ENCODE measurements at places on chromosomes 4 and X. TPM values are rescaled to one million over a fixed set of nuclear protein-coding genes. Genes with fewer than 3 reads are reported as not detected.
A peak's percentile ranks its signal among the peaks of the same experiment; 100 is the strongest.

Gene FRMD7
- total RNA-seq, result not detected

DNA sequence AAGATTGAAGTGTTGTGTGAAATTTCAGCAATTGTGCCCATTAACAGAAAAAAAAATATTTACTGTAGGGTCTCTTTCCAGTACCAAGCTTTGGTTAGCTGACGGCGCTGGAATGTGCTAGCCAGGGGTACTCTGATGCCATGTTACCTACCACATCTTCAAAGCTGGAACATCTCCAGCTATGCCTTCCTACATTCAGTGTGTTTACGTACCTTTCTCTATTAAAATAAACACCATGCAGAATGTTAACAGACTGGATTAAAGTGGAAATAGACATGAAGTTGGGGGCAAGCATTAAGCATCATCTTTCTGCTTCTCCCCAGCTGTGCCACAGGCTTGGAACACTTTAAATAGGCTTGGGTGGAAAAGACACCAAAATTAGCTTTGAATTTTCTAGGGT lies 65.9 kb downstream of the USP38 start:
- DNase-seq, result no peak

Gene CSAG2
- not detected for total RNA-seq

DNA sequence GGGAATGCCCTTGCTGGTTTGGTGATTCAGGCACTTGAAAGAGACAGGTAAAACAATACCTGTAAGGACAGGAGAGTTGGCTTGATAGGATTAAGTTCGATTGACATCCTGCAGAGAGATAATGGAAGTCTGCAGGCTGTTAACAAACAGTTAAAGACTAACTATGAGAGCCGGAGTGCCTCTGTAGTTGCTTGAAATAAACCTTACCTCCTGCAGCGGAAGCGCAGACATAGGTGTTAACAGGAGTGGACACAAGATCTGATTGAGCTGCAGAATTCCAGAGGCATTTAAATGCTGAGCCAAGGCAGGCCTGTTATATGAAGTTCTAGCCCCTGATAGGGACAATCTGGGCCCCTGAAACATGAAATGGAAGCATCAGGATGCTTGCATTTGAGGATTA lies 416.7 kb upstream of the MAOA start:
- no peak for DNase-seq

GRCh38 chr4:86569103-86569870 lies 24.8 kb upstream of the PTPN13 start:
- DNase-seq, result no peak

Gene SPANXB1
- total RNA-seq, result not detected

Gene P2RY4
- 0.21 TPM for total RNA-seq

- DNase-seq, result no peak
Measured at GRCh38 chr4:29081234-29081955, 1638.8 kb upstream of the PCDH7 start.

- peak; percentile 33 for DNase-seq
Measured at GRCh38 chr4:109434007-109434971, 674 bp downstream of the SEC24B start.

Gene AKAP4
- total RNA-seq, result not detected

Gene NKX1-1
- total RNA-seq, result not detected

DNA sequence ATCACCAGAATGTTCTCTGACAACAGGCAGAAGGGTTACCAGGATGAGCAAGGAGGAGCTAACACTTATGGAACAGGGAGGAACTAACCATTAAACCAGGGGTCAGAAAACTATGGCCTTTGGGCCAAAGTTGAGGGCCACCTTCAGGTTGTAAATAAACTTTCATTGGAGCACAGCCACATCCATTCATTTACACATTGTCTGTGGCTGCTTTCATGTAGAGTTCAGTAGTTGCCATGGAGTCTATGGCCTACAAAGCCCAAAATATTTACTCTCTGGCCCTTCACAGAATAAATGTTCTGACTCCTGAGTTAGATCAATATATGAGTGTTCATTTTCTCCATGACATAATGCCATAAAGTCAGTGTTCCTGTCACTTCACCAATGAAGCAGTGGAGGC lies 13.2 kb upstream of the HCCS start:
- no peak for DNase-seq

DNA sequence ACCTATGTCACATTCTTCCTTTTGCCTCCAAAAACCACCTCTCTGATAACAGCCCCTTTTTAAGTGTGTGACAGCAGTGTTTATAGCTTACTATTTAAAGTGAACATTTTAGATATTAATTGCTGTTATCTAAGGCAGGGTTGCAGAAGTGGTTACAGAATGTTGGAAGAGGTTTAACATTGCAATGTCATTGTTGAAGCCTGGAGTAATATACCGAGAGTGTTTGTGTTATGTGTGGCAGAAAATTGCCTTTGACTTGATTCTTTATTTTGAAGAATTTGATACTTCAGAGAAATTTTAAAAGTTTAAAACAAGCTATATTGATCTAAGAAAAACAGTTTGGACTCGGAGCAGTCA lies 37.1 kb downstream of the SMARCAD1 start:
- no peak for DNase-seq

Gene DSPP
- not detected for total RNA-seq

Gene ESX1
- total RNA-seq, result not detected

- DNase-seq, result no peak
Measured at GRCh38 chr4:38921151-38921550, 53.5 kb downstream of the FAM114A1 start.

DNA sequence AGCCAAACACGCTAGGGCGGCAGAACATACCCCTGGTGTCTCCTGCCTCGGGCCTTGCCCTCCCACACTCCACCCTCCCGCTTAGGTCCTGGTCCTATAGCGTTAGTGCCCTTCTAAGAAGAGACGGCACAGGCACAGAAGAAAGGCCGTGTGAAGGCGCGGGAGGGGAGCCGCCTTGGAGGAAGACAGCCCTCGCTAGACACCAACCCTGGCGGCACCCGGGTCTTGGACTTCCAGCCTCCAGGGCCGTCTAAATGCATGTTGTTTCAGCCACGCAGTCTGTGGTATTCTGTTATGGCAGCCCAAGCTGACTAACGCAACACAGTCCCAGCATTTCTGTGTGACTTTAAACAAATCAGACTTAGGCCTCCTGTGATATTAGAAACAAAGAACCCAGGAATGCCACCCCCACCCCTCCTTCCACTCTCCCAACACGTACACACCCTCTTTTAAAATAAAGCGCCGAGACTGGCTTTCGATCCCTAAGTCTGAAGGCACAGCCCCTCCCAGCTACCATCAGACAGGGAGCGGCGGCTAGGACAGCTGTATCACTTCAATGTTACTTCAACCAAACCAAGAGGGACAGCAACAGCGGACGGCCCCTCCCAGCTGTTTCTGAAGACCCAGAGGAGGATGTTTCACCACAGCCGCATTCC lies 128.0 kb downstream of the AFAP1 start:
- no peak for DNase-seq

Gene TAF7L
- total RNA-seq, result not detected

DNA sequence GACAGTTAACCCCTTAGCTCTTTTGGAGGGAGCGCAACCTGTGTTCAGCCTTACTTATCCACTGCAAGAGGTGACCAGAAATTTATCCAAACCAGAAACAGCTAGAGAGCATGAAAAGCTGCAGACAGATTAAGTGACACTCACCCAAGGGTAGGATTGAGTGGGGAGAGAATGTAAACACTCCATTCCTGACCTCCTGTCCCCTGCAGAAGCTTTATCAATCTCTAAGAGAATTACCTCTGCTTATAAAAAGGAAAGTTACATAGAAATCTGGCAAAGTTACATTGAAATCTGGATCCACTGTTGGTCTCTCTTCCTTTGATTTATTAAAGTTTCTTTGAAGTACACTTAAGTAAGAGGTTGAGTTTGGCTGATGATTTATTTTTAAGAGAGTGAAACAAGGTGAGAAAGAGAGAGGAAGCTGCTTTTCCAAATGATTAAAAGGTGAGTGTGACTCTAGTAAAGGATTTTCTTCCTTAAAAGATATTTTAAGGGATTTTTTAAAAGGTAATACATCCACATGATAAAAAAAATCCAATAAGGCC lies 112.3 kb downstream of the ANAPC4 start:
- no peak for DNase-seq

DNA sequence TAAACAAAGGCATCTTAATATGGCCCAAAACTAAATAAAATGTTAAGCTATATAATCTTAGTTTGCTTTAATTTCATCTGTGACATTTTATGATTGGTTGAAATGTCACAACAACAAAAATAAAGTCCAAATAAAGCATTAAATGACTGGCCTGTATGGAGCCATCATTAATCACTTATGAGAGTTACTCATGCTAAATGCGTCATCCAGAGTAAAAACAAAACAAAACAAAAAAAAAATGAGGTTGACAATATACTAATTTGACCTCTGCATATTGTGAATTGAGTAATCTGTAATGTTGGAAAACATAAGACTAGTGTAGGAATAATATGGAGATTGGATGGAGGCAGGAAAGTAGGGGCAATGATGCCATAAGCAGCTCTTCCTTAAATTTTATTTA lies 139.7 kb downstream of the MAPK10 start:
- no peak for DNase-seq

Gene MAGEA8
- not detected for total RNA-seq

- no peak for DNase-seq
Measured at GRCh38 chr4:131650951-131651350, 1498.1 kb upstream of the PCDH10 start.

DNA sequence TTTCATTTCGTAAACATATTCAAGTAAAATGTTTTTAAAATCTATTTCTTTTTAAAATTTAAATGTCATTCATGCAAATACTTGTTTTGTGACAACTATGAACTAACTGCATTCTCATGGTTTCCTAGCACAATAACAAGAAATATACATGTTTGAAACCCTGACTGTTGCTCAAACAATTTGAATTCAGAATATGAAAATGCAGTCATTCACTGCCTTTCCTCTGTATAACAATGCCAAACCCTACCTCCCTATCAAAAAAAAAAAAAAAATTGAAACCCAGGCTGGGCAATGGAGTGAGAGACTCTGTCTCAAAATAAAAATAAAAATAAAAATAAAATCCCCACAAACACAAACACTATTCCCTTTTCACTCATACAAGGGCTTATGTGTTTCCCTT lies 42.1 kb downstream of the MAB21L2 start:
- DNase-seq, result no peak

DNA sequence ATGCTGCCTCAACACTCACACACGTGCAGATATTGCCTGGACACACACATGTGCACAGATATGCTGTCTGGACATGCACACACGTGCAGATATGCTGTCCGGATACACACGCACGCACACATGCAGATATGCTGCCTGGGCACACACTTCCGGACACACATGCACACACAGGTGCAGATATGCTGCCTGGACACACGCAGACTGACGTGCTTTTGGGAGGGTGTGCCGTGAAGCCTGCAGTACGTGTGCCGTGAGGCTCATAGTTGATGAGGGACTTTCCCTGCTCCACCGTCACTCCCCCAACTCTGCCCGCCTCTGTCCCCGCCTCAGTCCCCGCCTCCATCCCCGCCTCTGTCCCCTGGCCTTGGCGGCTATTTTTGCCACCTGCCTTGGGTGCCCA lies 14.7 kb downstream of the FGFRL1 start:
- DNase-seq, result peak; percentile 65

Gene ARHGEF38
- not detected for total RNA-seq

DNA sequence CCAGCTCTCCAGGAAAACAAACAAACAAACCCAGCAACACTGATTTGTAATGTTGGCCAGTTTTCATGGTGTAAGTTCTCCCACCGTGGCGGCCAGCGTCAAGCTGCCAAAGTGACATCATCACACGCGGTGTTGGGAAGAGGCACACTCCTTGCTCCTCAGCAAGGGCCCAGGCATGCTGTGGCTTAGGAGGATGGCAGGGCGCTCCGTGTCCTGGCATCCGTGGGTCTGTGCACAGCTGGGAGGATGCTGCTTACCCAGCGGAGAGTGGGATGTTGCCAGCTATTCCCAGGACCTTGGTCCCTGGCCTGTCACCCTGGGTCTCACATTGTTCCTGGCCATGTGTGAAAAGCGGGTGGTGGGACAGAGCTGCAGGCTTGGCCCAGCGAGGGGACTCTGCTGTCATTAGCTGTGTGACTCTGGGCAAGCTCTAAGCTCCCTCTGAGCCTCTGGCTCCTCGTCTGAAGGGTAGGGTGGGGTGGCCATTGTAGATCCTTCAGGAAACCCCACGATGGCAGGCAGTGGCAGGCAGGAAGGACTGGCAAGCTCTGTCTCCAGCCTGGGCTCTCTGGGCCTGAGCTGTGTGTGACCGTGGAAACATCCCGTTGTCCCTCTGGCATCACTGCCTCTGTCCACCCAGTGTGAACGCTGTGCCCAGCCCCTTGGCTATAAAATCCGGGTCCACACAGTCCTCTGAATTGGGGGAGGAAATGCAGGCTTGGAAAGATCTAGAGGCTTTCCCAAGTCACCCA lies 10.8 kb downstream of the PSAPL1 start:
- DNase-seq, result no peak

Gene MAGEA2B
- total RNA-seq, result not detected

DNA sequence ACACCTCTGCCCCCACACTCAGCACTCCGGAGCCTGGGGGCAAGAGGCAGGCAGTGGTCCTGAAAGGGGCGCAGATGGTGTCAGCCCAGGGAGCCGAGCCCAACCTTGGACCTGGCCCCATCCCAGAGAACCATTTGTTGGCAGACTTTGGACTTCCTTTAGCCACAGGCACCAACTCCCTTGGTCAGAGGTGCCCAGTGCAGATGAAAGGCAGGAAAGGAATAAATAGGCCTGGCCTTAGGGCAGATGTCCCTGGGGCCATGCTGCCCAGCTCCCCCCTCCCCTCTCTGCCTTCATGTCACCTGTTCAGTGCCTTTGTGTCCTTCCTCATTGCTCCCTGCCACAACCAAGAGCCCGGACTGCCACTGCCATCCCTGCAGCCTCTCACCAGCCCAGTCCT lies 52.8 kb downstream of the SEL1L3 start:
- DNase-seq, result no peak

DNA sequence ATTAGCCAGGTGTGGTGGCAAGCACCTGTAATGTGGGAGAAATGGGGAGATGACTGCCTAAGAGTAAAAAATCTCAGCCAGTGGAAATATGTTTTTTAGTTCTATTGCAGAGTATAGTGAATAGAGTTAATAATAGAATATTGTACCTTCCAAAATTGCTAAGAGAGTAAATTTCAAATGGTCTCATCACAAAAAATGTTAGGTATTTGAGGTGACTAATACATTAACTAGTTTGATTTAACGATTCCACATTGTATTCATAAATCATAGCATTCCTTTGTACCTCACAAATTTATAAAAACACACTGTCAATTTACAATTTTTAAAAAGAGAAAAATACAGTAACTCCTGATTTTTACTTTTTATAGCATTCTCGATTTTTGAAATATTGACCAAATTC lies 681.5 kb upstream of the EPHA5 start:
- no peak for DNase-seq

GRCh38 chrX:47158131-47158530 lies 13.1 kb downstream of the RBM10 start:
- DNase-seq, result no peak

DNA sequence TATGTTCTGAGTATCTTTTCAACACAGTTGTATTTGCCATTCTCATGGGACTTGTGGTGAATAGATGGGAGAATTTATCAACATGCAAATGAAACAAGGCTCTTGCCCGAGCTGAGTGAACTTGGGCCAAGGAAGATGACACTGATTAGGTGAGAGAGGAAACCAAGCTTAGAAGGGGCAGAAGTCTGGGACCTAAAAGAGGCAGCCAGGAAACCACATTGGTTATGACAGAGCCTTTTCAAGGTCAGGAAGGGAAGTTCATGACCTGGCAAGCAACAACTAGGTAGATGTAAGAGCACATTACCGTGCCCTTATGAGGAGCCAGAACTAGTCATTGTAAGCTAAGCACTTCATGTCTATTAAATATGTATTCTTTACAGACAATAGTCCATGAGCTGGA lies 590.3 kb downstream of the PACRGL start:
- no peak for DNase-seq

Data from OCI-LY7 (cell line).